ENCODE measurements at places on chromosomes 7 and 10. TPM values are rescaled to one million over a fixed set of nuclear protein-coding genes. Genes with fewer than 3 reads are reported as not detected.

DNA sequence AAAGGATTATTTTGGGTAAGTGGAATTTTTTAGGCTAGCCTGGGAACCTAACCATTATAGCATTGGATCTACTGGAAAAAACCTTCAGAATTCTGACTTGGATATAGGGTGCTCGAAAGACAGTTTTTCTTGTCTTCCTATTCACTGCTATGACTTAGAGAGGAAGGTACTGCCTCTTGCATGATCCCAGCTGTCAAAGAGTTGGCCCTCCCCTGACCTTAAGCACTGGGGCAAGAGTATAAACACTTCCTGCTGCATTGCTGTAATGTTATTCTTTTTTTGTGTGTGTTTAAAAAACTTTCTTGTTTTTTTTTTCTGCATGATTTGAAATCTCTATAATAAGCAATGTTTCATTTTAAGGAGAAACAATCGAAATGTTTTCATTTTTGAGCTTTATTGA, 113.0 kb downstream of the LRMDA start:
- DNase-seq = no peak

- no peak for DNase-seq
These were observed 103.9 kb downstream of the CDK6 start for GRCh38 chr7:92732316-92733036.

DNA sequence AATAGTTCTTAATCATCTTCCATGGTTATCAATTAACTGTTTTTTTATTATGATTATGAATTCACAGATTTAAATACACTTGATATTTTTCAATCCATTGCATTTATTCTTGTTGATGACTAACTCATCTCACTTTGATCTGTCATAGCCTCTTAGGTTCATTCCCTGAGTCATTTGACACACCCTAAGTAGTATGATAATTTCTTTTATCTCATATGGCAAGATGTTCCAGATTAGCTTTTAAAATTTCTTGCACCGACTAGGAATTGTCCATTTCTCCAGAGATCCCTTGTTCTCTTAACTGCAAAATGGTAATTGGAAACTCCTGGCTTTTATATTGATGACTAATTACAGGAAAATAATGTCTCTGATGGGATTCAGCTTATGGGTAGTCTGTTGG, 87.6 kb upstream of the CCDC6 start:
- DNase-seq = no peak

- no peak for DNase-seq
These were observed 26.5 kb downstream of the LEP start for GRCh38 chr7:128267595-128267924.

DNA sequence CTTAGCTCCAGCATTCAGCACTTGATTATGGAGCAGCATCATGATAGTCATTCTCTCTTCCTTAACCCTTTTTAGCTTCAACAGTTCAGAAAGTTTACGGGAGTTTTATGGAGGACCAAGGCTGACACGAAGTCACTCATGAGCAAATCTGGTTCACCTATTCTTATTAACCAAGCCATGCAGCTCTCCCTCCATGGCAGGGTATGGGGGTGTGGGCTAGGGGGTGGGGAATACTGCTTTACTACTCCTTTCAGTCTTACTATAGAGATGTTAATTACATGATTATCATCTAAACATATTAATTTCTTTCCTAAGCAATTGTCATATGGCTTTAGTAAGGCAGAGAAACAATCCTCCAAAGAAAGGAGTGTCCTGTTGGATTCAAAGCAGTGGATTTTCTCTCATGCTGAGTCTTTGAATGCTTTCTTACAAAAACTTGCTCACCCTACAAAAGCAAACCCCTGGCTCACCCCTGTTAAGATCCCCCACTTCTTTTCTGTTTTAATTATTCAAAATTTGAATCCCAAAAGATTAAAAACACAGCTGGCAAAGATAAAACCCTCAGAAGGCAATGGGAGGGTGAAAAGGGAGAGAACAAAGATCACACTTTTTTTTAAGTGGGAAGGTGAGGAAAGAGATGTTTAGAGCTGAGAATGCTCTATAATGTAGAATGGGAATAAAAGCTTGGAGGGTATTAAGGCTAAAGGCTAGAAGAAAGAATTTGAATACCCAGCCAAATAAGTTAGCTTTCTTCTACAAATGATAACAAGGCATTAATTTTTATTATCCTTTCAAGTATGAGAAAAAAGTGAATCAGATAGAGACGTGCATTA, 46.4 kb upstream of the SEMA3E start:
- no peak for DNase-seq

DNA sequence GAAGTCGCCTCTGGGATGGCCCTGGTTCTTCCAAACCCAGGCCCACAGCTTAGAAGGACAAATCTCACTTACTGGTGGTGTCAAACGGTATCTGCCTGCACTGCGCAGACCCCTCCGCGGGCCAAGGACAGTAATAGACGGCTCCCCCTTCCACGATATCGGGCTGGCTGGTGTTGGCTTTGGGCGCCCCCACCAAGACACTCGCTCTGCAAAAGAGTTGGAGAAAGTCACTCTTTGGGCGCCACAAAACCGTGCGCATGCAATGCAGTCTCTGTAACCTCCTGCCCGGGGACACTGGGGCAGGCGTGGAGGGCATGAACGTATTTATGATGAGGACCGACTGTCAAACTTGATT, 1.1 kb downstream of the ITGA8 start:
- no peak for DNase-seq

GRCh38 chr10:70575874-70576802, 26.4 kb downstream of the PRF1 start:
- DNase-seq = peak; percentile 84

GRCh38 chr10:43053825-43054224, 23.0 kb upstream of the RET start:
- DNase-seq = no peak

DNA sequence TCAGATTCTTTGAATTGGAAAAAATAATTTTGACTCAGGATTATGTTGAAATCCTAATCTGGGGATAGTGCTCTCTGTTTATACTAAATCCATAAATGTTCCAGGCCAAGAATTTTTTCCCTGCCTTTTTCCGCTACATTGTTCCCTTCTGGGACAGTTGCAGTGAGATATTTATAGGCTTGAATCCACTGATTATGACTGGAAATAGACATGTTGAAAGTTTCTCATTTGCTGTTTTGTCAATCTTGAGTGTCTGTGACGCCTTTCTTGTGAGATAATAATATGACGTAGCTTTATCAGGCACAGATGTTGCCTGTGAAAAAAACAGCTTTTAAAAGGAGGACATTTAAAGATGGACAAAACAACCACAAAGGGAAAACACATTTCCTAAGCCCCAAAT, 155.9 kb downstream of the ARID5B start:
- no peak for DNase-seq

The KEL gene
- 0.91 TPM for total RNA-seq

All from HCT116 (cell line).